ENCODE measurements at places on chromosomes 2 and 18. TPM values are rescaled to one million over a fixed set of nuclear protein-coding genes. Genes with fewer than 3 reads are reported as not detected.

Gene LOXHD1
- not detected for total RNA-seq

Gene TMEFF2
- 6.5 TPM for total RNA-seq

Gene SPATA3
- total RNA-seq: not detected

Gene TPGS2
- 120 TPM for total RNA-seq

Gene RAD51AP2
- 0.37 TPM for total RNA-seq

Gene ABCG8
- not detected for total RNA-seq

Gene FTCDNL1
- 2.8 TPM for total RNA-seq

Gene HOXD3
- not detected for total RNA-seq

Gene FIGN
- total RNA-seq: 8.6 TPM

Gene PLGLB2
- 5.3 TPM for total RNA-seq

Gene ZBTB7C
- 26.6 TPM for total RNA-seq

Gene MDH1B
- total RNA-seq: 0.32 TPM

Gene GPR39
- 0.59 TPM for total RNA-seq

Gene TMEM200C
- total RNA-seq: not detected

Gene MTLN
- 49.7 TPM for total RNA-seq

Gene SOCS6
- total RNA-seq: 24.1 TPM

Gene TRABD2A
- 0.73 TPM for total RNA-seq

Gene SERPINB4
- total RNA-seq: not detected

Gene CREG2
- total RNA-seq: 6.9 TPM

Gene C2orf15
- total RNA-seq: 0.78 TPM

Gene E2F6
- 34.5 TPM for total RNA-seq

Gene LRRTM4
- total RNA-seq: not detected

Gene IL36B
- not detected for total RNA-seq

Gene NTSR2
- not detected for total RNA-seq

Gene PRKAG3
- total RNA-seq: 49.9 TPM

Gene FASTKD2
- total RNA-seq: 47.9 TPM

Gene KCNF1
- 0.16 TPM for total RNA-seq

Gene CXXC1
- 27.8 TPM for total RNA-seq

Gene ALLC
- total RNA-seq: not detected

Gene CD8A
- not detected for total RNA-seq

Gene DSG2
- not detected for total RNA-seq

Gene ARL5A
- 49.6 TPM for total RNA-seq

Gene TUBA4B
- not detected for total RNA-seq

Gene HTR2B
- 0.78 TPM for total RNA-seq

Gene NEU2
- total RNA-seq: not detected

Gene MYO7B
- not detected for total RNA-seq

Gene ALPG
- not detected for total RNA-seq

Gene RNF125
- total RNA-seq: 2.9 TPM

Gene SGPP2
- not detected for total RNA-seq

Gene SOX11
- 24.0 TPM for total RNA-seq

Gene CNRIP1
- total RNA-seq: 7.6 TPM

Gene SNTG2
- total RNA-seq: not detected

Gene CMPK2
- 0.51 TPM for total RNA-seq

Gene SPDYA
- total RNA-seq: 1.3 TPM

Gene CNTNAP5
- total RNA-seq: not detected

Gene RUFY4
- total RNA-seq: not detected

Gene CSRNP3
- total RNA-seq: 3.3 TPM

Gene IL1F10
- total RNA-seq: not detected

Gene TLX2
- total RNA-seq: not detected

Gene SCN9A
- 2.9 TPM for total RNA-seq

Gene CTIF
- 29.1 TPM for total RNA-seq
